ENCODE measurements at places on chromosomes 6 and 20.

DNA sequence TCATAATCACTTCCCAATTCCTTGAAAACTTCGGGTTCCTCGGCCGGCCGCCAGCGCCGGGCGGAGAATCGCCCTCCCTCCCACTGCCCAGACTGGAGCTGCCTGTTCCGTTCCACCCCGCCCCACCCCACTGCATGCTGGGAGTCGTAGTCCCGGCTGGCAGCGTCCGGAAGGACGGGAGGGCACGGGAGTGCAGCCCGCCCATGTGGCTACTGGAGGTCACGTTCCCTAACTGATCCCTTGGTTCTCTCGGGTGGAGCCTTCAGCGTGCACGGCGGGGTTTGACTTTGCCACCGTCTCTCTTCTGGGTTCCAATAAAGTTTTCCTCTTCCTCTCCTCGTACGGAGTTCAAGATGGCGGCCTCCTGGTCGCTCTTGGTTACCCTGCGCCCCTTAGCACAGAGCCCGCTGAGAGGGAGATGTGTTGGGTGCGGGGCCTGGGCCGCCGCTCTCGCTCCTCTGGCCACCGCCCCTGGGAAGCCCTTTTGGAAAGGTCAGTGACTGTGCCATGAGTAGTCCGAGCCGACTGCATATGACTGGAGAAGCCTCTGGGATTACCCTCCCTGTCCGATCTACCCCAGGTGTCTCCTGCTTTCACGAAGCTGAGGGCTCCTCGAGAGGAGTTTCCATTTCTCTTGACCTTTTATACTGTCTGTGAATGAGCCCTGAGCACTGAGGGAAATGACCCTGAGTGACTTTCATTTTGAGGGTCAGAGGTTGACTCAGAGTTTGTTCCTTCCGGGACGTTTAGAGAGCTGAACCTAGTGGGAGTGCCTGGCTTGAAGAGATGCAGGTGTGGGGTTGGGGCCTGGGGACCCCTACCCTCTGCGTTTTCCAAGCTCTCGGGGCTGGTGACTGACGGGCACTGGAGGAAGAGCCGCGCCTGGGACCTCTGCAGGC, at the start of gene AFG1L:
Gene AFG1L, plus strand, starts transcription at position 328 of the 899 bp plus-strand sequence. Its CDS starts 26 bp downstream, at position 354.
- peak; percentile 85 for DNase-seq

GRCh38 chr6:87561017-87561416, 28.8 kb downstream of the RARS2 start:
- DNase-seq, result no peak

DNA sequence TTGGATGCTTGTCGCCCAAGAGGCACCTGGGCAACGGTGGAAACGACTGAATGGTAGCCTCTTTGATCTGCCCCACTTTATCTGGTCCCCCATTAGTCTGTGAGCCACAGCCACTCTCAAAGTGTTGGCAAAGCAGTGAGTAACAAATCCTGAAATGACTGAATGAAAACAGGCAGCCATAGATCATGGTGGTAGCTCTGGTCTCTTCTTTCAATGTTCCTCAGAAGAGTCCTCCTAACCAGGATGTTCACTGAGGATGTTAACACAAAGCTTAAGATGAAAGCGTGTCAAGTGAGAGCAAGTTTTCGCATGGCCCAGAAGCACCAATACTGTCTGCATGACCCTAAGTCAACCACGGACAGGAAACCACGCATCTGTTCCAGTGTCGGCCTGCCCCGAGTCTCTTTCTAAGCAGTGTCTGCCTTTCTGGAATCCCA, 107.3 kb downstream of the IRF4 start:
- peak; percentile 75 for DNase-seq

DNA sequence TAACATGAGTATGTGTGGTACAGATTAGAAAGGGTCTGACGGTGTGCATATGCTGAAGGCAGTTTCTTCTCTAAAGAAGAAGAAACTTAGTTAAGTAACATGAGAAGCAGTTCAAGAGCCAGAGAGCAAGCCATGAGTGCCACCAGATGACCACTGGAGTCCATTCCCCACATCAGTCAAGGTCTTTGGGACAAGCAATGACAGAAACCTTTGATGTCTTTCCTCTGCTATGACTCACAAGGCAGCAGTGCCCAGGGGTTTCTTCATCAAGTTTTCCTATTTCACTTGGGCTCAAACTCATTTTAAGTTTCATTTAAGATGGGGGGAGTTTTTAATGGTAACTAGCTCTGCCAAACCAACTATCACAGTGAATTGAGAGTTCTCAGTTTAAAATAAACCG, 303.8 kb upstream of the TBX18 start:
- no peak for DNase-seq

GRCh38 chr6:29925727-29926412, 16.5 kb upstream of the HLA-A start:
- DNase-seq, result no peak

DNA sequence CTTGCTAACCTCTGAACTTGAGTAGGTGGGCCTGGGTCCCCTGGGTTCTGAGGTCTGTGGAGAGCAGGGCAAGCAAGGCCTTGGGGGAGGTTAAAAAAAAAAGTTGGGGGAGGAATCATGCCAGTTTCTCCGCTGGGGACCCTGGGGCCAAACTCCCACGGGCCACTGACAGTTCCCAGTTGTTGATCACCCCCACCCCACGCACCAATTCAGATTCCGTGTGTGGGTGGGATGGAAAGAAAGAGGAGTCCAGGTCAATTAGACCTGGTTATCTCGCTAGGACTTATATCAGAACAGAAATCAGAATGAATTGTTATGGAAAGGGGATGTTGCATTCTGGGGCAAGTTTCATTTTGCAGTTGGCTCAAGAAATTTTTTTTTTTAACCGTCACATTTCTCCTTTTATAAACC, 46.7 kb upstream of the SUPT3H start:
- peak; percentile 23 for DNase-seq

Data from stimulated activated CD4-positive, alpha-beta T cell treated with anti-CD3 and anti-CD28 coated beads, Interleukin-1b, Interleukin-23, amount 100 ng/mL, for 48 hours (primary cell).